H4 (cell line): ENCODE measurements at places on chromosomes 5 and 9. TPM values are rescaled to one million over a fixed set of nuclear protein-coding genes. Genes with fewer than 3 reads are reported as not detected.
A peak's percentile ranks its signal among the peaks of the same experiment; 100 is the strongest.

GRCh38 chr5:142015781-142016533, 3.1 kb upstream of the GNPDA1 start:
- no peak for DNase-seq

- no peak for DNase-seq
These were observed 3.0 kb downstream of the ASPN start for GRCh38 chr9:92479346-92479745.

DNA sequence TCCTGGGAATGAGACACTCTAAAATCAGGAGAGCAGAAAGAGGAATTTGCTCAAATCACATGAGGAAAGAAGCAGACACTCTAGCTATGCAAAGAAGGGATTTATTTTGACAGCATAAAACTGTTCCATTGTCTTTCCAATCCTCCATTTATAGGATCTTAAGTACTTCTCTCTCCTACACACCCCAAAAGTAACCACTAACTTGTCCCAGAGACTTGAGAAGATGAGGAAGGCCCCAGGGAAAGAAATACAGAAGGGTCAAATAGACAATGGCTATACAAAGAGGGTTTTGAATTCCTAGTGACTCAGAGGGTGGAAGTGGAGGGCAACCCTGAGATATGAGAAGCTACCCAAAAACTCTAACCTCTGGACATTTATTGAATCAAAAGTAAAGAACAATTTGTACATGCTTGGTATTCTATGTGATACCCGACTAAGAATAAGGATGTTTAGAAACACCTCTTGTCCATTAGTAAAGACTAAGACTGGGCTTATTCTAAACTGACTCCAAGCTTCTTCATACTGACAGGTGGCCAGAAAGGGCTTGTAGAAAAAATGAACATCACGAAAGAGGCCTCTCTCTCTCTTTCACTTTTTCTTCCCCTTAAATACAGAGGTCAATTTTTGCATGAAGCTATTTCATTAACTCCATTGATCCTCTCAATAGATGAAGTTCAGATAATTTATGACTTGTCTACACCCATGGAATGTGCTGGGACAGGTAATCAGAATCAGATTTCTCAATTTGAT, 20.6 kb downstream of the DMAC1 start:
- DNase-seq = no peak

DNA sequence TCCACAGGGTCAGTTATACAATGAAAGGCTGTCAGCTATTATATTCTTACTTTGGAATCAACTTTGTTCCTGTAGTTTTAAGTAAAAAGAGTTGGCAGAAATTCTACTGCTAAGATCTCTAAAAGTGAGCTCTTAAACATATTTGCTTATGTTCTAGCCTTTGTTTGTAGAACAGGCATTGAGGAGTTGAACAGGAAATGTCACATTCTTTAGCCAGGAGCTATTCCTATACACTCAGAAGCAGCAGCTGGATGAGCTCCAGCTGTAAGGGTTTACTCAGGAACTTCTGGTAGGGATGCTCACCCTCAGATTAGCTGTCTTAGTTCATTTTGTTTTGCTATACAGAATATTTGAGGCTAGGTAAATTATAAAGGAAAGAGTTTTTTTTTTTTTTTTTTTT, 22.4 kb upstream of the SPINK14 start:
- peak; percentile 10 for DNase-seq

- DNase-seq = no peak
These were observed 167.1 kb upstream of the PAPPA start for GRCh38 chr9:115986508-115986907.

Gene ST6GALNAC4
- total RNA-seq = 5.2 and 12.8 TPM in 2 replicates

- DNase-seq = no peak
These were observed 400.9 kb downstream of the HCN1 start for GRCh38 chr5:45295231-45295630.

Gene KCNIP1
- not detected in 2 replicates for total RNA-seq

GRCh38 chr5:173178369-173178910, 34.1 kb downstream of the BNIP1 start:
- DNase-seq = no peak

- DNase-seq = no peak
These were observed 1034.4 kb downstream of the CDH9 start for GRCh38 chr5:26003966-26004365.

DNA sequence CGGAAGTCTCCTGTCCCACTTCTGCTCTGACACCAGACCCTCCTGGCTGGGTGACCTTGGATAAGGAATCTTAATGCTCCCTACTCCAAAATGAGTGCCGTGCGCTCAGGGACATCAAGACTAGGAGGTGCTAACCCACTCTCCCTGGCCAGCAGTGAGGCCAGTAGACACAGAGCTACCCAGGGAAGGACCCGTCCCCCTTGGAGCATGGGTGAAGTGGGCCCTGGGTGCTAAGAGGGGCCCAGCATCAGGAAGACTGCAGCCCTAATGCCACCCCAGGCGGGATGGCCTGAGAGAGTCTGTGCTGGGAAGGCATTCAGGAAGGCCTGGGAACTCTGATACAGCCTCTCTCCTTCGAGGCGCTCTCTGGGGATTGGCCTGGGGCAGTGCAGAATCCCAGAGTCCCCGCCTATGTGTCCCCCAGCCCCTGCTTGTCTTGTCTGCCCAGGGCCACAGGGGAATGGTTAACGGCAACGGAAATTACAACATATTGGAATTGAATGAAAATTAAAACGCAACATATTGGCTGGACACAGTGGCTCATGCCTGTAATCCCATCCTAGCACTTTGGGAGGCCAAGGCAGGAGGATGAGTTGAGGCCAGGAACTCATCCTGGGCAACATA, 29.7 kb upstream of the RNU6ATAC start:
- no peak for DNase-seq

DNA sequence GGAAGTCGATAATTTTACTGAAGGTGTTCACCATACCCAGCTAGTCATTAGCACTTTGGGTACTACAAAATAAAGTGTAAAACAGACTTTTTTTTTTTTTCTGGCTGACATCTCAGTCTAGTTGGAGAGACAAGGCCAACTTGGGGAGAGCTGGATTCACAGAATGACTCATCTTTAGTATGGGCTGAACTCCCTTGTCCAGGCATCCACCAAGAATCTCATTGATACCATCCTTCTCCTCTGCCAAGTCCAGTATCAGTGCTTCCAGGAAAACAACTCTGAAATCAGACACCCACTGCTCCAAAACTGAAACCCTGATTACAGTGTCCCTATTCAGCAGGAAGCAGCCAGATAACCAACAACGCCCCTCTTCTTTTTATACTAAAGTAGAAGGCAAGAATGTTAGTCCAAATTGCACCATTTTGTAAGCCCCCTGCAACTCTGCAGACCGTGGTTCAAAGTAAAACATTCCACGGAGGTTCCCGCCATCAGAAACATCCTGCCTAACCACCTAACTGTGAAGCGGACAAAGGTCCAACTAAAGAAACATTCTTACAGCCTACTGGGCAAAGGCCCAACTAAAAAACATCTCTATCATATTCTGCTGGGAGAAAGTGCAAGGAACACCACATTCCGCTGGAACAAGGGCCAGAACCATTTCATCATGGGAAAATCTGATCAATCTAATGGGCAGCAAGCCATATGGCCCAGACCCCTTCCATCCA, 728.2 kb downstream of the BRINP1 start:
- DNase-seq = no peak
